ENCODE measurements at places on chromosomes 2 and 18.

DNA sequence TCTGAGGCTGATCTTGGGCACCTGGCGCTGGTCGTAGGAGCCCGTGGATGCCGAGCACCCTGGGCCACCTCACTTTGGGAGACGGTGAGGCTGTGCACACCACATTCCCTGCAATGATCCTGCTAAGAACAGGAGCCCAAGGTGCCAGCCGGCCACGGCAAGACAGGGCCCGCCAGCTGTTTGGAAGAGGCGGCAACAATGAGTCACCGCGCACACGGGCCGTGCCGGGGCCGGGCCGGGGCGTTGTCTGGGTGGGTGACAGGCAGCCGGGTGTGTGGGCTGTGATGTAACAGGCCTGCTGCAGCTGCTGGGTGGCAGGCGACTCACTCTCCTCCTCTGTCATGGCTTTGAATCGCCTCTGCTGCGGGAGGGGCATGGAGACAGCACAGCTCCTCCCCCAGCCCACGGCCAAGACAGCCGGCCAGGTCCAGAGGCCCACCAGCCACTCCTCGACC lies 49.7 kb upstream of the ODC1 start:
- peak; percentile 64 for DNase-seq

DNA sequence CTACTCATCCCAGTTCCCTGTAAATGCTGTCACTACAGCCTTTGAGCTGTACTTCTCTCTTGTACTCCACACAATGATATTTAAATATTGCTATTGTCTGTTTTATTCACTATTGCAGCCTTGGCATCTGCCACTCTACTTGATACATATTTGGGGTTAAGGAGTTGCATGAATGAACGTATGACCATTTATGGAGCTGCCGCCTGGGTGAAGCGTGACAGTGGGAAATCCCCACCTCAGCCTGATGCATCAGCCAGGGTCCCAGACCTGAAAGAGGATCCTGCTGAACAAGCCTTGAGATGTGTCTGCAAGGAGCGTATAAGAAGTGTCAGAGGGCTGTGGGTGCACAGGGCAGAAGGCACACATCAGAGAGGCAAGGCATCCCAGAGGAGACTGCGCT lies 39.1 kb downstream of the MRPL35 start:
- DNase-seq: no peak

- no peak for DNase-seq
These were observed 6.3 kb upstream of the NEU4 start for GRCh38 chr2:241802421-241803318.

- no peak for DNase-seq
These were observed 56.1 kb upstream of the TTN start for GRCh38 chr2:178863130-178863855.

DNA sequence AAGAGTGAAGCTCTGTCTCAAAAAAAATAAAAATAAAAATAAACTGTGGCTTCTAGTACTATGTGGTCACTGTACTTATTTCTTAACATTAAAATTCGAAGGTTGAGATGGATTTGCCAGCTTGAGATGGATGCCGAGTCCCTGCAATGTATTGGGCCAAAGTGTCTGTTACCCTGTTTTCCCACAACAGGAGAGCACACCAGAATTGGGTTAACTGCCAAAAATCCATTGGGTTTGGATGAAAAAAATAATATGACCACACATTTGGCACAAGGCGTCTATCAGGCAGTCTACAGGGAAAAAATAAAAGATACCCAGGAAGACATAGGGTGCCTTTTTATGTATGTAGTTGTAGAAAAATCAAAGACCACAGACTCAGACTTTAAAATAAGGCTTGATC lies 19.2 kb upstream of the MAPRE3 start:
- no peak for DNase-seq

GRCh38 chr2:155356250-155356649 lies 657.8 kb downstream of the KCNJ3 start:
- no peak for DNase-seq

GRCh38 chr2:207711750-207712530 lies 500 bp downstream of the CCNYL1 start:
- DNase-seq: no peak

GRCh38 chr2:170235860-170236679 lies 58.1 kb downstream of the MYO3B start:
- DNase-seq: peak; percentile 67

GRCh38 chr2:31238126-31238905 lies 4.4 kb downstream of the EHD3 start:
- DNase-seq: no peak

DNA sequence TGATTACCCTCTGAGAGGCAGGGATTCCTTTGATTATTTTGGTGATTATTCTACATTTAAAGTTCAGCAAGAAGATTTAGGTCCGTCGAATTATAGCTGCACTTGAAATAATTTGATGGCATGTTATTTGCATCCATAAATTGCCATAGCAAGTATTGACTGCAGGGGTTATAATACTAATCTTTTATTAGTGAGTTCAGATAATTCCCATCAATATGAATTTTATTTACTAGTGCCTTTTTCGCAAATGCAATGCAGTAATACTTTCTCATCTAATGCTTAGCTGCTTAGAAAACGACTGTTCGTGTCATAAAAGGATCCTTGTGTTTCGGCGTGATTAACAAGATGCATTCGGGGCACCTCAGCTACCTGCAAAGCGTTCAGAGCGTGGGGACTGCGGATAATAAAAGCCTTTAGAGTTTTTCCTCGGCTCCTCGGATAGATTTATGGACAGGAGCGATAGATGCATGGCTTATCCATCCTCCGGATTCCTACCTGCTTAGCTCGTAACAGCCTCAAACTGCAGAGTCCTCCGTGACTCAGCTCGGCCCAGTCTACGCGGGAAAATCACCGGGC lies 2.5 kb upstream of the GBX2 start:
- DNase-seq: no peak

- no peak for DNase-seq
These were observed 256.3 kb upstream of the MYT1L start for GRCh38 chr2:2587354-2587753.

DNA sequence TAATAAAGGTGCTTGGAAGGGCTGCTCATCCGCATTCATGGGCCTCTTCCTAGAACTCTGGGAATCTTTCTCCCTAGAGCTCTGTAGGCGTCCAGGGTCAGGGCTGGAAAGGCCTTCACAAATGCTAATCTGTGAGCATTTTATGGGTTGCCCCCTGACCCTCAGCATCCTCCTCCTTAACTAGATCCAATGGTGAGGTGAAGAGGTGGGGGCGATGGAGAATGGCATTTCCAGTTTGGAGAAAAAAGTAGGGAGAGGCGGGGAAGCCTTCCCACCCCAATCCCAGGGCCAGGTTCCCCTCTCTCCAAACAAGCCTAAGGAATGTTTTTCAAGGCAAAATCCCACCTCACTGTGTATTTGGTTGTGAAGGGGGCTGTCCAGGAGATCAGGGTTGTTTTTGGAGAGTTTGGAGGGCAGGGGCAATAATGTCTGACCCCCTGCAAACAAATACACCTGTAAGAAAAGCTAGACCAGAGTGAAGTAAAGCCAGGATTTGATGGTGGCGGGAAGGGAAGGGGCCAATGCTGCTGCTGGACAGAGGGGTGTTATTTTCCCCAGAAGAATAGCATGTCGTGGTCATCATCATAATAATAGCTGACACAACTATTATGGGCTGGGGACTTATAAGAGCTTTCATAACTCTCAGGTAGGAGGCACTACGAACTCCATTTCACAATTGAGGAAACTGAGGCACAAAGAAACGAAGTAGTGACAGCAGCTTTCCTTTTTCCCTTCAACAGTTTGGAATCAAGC lies 1.4 kb upstream of the MYCN start:
- DNase-seq: no peak

GRCh38 chr18:39190508-39190907 lies 1624.9 kb upstream of the CELF4 start:
- no peak for DNase-seq

- DNase-seq: no peak
These were observed 4.9 kb downstream of the ASAP2 start for GRCh38 chr2:9211496-9211895.

DNA sequence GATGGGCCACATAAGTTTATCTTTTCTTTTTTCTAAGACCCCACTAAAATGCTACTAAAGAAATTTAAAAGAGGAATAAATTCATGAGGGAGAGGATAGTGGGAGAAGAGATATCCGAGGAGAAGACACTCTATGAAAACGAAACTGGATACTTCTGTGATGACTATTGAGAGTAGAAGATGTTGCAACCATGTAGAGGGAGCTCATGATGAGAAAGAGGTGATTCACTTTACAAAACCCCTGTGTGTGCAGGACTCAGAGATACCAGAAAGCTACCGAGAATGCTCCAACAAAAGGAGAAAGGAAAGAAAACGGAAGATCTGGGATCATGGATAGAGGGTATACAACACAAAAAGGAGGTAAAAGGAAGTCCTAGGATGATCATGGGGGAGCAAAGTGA lies 34.9 kb downstream of the SLC38A11 start:
- peak; percentile 94 for DNase-seq

DNA sequence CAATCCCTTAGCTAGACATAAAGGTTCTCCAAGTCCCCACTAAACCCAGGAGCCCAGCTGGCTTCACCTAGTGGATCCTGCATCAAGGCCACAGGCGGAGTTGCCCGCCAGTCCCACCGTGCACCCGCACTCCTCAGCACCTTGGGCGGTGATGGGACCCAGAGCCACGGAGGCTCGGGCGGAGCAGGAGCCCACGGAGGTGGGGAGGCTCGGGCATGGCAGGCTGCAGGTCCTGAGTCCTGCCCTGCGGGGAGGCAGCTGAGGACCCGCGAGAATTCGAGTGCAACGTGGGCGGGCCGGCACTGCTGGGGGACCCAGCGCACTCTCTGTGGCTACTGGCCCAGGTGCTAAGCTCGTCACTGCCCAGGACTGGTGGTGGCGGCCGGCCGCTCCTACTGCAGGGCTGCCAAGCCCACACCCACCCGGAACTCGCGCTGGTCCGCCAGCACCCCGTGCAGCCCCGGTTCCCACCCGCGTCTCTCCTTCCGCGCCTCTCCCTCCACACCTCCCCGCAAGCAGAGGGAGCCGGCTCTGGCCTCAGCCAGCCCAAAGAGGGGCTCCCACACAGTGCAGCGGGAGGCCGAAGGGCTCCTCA lies 31.7 kb upstream of the SPATA3 start:
- DNase-seq: no peak

DNA sequence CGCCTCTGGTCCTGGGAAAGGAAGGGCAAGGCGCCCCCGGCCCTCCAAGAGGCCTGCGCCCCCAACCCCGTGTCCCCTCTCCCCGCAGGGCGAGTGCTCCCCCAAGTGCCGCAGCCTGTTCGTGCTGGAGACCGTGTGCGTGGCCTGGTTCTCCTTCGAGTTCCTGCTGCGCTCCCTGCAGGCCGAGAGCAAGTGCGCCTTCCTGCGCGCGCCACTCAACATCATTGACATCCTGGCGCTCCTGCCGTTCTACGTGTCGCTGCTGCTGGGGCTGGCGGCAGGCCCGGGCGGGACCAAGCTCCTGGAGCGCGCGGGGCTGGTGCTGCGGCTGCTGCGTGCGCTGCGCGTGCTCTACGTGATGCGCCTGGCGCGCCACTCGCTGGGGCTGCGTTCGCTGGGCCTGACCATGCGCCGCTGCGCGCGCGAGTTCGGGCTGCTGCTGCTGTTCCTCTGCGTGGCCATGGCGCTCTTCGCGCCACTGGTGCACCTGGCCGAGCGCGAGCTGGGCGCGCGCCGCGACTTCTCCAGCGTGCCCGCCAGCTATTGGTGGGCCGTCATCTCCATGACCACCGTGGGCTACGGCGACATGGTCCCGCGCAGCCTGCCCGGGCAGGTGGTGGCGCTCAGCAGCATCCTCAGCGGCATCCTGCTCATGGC lies 52.4 kb downstream of the SLC66A2 start:
- DNase-seq: no peak

GRCh38 chr2:51855683-51856082 lies 823.8 kb upstream of the NRXN1 start:
- no peak for DNase-seq

DNA sequence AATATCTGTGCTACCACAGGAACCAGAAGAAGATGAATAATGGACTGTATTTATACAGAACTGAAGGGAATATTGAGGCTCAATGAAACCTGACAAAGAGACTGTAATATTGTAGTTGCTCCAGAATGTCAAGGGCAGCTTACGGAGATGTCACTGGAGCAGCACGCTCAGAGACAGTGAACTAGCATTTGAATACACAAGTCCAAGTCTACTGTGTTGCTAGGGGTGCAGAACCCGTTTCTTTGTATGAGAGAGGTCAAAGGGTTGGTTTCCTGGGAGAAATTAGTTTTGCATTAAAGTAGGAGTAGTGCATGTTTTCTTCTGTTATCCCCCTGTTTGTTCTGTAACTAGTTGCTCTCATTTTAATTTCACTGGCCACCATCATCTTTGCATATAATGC lies 1399.9 kb downstream of the DPP10 start:
- DNase-seq: no peak

DNA sequence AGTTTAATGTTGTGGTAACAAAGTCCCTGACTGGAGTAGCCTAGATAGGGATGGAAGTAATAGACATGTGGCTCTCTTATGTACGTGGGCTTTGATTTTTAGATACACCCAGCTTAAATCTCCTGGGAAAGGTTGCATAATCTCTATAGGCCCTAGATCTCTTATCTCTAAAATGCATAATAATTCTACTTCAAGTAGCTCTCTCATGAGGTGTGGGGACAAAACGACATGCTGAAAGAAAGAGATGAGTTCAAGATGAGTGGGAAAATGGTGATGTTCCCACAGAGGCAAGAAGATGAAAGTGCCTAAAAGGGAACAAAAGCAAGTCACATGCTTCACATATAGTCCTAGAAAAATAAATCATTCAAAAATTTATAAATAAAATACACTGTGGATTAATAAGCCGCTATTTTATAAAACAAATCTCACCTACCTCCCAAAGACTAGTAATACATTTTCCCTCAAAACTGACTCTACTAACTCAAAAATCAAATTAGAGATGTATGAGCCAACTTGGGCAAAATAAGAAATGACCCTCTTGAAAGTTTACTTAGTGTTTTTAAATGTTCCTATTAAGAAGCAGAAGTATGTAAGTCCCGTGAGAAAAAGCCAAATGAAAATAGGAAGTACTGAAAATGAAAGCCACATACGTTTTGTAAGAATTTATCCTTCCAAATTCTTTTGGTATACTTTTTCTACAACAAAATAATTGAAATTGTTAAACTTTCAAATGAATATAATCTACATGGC lies 148.2 kb upstream of the ITGA4 start:
- no peak for DNase-seq

DNA sequence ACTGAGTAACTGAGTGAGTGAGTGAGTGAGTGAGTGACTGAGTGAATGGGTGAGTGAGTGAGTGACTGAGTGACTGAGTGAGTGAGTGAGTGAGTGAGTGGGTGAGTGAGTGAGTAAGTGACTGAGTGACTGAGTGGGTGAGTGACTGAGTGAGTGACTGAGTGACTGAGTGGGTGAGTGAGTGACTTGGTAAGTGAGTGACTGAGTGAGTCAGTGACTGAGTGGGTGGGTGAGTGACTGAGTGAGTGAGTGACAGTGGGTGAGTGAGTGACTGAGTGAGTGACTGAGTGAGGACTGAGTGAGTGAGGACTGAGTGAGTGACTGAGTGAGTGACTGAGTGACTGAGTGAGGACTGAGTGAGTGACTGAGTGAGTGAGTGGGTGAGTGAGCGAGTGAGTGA lies 13.9 kb downstream of the MAL start:
- no peak for DNase-seq

GRCh38 chr2:9031246-9031645 lies 27.8 kb upstream of the MBOAT2 start:
- peak; percentile 16 for DNase-seq

GRCh38 chr2:25431604-25432003 lies 89.9 kb upstream of the DNMT3A start:
- no peak for DNase-seq

GRCh38 chr2:55120634-55121359 lies 70.5 kb upstream of the RTN4 start:
- DNase-seq: peak; percentile 85
